ENCODE measurements at places on chromosomes 4 and X.

DNA sequence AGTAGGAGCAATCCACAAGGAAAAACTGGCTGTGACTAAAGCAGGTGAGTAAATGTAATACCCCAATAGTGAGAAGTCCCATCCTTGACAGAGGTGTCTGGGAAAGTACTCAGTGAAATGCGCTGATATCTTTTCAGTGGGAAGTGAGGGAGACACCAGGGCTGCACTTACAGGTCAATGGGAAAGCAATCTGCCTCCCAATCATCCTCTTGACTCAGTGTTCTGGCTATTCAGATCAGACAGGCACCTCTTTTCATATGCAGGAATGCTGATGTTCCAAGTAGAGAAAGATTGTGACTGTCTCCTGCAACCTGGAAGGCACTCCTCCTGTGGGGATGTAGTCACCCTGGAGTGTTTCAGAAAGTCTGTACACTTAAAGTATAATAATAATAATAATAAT, 39.9 kb upstream of the SPIN2A start:
- DNase-seq: no peak

DNA sequence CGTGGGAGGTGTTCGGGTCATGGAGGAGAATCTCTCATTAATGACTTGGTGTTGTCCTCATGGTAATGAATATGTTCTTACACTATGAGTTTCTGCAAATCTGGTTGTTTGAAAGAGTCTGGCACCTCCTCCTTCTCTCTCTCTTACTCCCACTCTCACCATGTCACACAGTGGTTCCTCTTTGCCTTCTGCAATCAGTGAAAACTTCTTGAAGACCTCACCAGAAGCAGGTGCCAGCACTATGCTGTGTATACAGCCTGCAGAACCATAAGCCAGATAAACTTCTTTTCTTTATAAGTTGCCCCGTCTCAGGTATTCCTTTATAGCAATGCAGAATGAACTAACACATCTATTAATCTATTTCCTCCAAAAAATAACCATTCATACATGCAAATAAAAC, 275.0 kb downstream of the ANTXR2 start:
- DNase-seq: peak; percentile 21

GRCh38 chrX:69107231-69107739, 58.0 kb downstream of the PJA1 start:
- no peak for DNase-seq

DNA sequence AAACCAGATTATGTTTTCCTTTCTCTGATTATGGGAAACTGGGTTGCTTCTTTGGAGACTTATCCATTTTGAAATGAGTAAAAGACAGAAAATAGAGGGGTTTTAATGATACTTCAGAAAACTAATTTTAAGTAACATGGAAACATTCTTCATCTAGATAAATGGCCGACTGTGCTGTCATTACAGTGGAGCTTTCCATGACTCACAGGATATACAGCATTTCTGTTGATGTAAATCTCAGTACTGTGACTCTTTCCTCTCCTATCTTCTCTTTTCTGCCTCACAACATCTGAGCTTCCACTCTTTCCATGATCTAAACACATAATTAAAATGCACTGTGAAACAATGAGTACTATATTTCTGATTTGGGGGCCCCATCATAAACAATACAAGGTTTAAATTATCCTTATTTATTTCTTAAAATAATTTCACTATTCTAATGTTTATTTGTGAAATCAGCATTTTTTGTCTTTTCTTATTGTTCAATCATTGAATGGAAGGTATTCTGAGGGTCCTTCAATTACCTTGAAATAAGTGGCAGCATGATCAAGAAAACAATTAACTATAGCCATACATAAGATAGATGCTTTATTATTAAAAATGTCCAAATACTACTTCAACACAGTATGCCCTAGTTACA, 19.3 kb downstream of the SEC24D start:
- no peak for DNase-seq

DNA sequence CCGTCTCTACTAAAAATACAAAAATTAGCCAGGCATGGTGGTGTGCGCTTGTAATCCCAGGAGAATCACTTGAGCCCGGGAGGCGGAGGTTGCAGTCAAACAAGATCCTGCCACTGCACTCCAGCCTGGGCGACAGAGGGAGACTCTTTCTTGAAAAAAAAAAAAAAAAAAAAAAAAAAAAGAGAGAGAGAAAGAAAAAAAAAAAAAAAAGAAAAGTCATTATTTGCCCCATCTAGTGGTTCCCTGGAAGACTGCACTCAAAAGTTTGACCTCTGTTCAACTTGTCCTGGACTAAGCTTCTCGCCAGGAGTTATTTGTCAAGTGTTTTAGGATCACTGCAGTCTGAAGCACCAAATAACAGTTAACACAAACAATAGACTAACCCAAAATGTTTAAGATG, 45.3 kb upstream of the KCTD8 start:
- DNase-seq: peak; percentile 64

GRCh38 chr4:169846396-169846795, 88.7 kb upstream of the HPF1 start:
- no peak for DNase-seq

GRCh38 chrX:137031517-137032340, 2.1 kb downstream of the GPR101 start:
- DNase-seq: peak; percentile 47

DNA sequence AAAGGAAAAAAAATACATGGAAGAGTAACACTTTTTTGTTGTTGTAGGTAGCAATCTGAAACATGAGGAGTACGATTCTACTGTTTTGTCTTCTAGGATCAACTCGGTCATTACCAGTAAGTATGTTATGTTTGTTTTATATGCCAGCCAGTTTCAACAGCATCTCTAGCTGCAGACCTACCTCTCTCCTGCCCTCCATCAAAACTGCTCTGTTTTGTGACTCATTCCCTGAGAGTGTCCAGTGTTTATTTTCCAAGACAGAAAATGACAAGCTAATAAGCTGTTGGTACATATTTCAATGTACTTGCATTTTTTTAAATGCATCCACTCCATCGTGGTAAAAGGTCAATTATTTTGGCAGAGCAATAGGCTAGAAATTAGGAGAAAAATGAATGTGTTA, 347 bp downstream of the AMTN start:
- no peak for DNase-seq

DNA sequence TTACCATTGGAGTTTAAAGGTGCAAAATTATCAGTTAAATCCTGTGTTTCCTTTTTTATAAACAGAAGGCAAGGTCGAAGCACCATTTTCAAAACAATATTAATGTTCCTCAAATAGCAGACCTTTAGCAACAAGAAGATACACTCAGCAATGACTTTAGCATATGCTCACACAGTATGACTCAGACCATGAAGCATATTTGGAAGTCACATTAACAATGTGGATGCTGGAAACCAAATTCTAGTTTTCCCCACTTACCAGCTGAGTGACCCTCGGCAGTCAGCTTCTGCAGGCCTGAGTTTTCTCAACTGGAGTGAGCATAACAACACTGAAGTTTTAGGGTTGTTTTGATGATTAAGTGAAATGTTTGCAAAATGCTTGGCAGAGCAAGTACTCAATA, 130.5 kb downstream of the ANK2 start:
- DNase-seq: no peak

DNA sequence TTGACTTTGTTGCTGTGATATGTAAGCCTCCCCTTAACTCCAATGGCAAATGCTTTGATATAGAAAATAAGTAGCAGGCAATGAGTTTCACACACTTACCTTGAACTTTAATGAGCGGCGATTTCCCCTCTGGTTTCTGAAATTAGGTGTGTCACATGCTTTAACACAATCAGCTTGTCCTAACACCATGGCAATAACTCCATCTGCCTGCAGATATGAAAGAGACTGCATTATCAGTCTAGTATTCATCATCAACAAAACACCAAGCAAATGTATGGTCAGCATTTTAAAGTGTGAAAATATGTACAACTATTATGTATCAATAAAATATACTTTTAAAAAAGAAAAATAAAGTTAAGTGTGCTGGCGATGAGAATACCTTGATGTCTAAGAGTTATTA, 128.8 kb upstream of the FAM9B start:
- DNase-seq: no peak

DNA sequence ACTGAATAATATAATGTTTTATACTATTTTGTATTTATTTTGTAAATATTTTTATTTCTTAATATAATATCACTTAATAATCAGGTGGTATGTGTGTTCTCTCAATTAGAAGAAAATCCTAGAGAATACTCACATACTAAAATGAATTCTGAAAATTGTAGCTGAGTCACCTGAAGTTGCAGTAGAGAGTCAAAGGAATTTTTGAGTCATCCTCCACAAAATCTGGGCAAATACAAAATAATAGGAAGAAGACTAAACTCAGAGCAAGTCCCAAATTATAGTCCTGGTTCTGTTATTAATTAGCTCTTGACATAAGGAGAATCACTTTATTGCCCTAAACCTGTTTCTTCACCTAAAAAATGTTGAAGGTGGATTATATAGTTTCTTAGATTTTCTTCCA, 57.8 kb downstream of the SPATA4 start:
- DNase-seq: no peak

DNA sequence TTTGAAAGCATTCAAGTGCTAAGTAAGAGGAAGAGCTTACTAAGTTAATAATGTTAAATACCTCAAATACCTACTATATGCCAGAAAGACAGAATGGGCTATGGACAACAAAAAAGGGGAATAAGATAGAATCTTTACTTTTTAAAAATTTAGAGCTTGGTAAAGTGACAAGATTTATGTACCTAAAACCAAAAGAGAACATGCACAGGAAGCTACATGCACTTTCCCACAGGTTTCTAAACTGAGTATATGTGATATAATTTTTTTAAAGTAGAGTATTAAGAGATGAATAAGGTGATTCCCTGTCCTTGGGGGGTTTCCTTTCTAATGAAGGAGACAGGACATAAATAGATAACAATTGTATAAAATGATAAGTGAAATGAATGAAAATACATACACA, 30.7 kb downstream of the SLC4A4 start:
- DNase-seq: no peak

GRCh38 chr4:126627255-126627654, 1005.5 kb upstream of the INTU start:
- DNase-seq: no peak

DNA sequence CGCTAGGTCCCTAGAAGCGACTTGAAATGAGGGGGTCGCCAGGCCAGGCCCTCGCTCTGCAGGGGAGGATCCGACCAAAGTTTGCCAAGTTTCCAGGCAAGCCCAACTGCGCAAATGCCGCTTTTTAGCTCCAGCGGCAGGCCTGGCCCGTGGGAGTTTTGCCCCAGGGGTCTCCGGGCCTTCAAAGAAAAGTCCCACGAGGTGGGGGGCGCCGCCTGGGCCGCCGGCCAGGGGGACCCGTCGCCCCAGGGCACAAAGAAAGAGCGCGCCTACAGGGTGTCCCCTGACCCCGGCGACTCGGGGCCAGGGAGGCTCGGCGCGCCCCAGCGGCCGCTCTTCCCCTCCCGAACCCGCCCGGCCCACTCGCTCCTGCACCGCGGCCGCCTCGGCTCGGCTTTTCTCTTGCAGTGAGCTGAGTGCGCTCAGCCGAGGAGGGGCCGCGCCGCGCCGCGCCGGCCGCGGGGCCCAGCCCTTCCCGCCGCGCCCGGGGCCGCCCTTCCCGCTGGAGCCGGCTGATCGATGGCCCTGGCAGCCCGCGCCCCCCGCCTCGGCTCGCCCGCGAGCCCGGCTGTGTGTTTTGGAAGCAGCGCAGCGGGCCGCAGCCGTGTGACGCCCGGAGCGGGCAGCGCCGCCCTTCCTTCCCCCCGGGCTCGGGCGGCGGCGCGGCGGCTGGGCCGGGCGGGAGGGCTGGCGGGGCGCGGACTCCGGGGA, 754 bp upstream of the KLF3 start:
- DNase-seq: peak; percentile 52

DNA sequence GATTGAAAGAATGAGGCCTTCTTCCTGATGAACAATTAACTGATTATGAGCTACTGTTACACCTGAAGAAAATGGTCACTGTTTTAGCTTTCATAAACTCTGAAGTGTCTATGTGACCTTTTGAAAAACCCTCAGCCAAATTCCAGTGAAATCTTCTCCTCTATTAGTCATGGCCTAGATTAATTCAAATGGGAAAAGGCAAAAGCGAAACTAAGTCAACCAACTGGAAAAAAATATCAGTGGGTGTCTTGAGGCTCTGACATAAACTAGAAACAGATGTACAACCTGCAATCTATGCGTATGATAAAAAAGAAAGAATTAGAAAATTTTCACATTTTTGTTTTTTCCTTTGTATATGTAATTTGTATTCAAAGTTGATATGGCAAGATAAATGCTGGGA, 169.4 kb upstream of the BANK1 start:
- DNase-seq: no peak

- no peak for DNase-seq
Measured at GRCh38 chrX:38342853-38343778, 9.3 kb upstream of the OTC start.

DNA sequence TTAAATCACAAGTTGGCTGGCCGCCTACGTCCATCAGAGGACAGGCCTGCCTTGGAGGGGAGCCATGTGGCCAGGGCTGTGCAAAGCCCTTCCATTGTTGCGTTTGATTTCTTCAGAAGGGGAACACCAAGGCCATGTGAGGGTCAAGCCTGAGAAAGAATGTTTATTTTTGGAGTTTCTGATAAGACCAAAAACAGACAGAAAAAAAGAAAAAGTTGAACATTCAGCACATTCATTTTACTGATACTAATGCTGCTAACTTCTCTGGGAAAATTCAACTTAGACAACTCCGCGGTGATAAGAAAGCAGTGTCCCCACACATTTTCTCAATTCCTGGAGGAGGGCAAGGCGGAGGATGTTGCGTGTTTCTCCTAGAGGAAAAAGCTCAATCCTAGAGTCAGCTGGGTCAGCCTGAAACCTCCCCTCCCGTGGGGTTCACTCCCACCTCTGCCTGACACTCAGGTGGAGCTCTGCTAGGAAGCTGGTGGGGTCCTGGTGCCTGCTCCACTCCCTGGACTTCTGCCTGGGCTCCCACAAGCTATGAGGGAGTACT, 63.5 kb downstream of the ANAPC4 start:
- DNase-seq: no peak

DNA sequence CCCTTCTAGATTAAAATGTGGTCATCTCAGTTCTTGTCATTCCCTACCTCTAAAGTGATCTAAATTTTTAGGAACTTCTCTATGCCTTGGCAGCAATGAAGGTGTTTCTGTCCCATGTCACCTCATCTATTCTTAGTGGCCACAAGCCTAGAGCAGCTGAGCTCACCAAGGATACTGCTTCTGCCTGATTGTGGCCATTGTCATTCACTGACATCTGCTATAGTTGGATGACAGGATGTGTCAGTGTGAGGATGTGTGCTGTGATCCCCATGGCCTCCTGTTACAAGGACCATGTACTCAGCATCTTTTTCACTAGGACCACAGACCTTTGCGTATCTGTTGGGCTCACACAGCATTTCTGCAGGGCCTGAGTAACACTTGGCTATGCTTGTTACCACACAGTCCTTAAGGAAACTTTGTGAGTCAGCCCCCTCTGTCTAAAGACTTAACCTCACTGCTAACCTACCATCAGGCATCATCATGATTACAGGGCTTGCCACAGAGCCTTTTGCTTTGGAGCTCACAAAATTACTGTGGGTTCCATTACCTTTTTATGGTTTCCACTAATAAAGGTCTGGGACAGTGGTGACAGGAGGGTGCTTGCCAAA, 421.0 kb downstream of the ADAM29 start:
- no peak for DNase-seq

GRCh38 chr4:185457136-185457535, 14.4 kb downstream of the CCDC110 start:
- DNase-seq: no peak

- DNase-seq: no peak
Measured at GRCh38 chrX:42818151-42818921, 40.4 kb upstream of the PPP1R2C start.
